Fibroblast of skin of right quadriceps (primary cell): ENCODE measurements at places on chromosomes 3 and 15.

DNA sequence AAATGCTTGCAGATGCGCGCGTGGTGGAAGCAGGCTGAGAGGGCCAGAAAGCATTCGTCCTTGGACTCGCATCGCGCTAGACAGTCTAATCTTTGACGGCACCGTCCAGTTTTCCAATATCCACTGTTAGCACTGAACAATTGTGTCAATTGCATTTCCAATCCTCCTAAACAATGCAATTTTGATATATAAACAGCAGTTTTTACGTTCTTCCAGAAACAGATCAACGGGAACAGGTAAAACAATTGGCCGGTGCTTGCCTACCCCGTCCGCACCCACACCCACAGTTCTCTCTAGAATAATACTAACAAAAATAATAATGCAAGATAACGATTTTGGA, 17.2 kb downstream of the CPN2 start:
- no peak for DNase-seq

DNA sequence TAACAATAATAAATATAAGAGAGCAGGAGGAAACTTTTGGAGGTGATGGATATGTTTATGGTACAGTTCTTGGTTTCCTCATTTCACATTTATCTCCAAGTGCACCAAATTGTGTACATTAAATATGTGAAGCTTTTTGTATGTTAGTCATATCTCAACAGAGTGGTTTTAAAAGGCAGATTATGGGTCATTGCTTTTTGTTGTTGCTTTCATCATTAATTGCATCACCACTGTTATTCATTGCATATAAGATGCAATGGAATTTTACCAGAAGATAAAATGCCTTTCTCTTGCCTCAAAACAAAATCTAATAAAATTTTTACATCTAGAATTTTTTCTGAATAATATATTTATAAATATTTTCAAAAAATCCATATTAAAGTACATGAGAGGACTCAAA, 1198.9 kb upstream of the GBE1 start:
- no peak for DNase-seq

DNA sequence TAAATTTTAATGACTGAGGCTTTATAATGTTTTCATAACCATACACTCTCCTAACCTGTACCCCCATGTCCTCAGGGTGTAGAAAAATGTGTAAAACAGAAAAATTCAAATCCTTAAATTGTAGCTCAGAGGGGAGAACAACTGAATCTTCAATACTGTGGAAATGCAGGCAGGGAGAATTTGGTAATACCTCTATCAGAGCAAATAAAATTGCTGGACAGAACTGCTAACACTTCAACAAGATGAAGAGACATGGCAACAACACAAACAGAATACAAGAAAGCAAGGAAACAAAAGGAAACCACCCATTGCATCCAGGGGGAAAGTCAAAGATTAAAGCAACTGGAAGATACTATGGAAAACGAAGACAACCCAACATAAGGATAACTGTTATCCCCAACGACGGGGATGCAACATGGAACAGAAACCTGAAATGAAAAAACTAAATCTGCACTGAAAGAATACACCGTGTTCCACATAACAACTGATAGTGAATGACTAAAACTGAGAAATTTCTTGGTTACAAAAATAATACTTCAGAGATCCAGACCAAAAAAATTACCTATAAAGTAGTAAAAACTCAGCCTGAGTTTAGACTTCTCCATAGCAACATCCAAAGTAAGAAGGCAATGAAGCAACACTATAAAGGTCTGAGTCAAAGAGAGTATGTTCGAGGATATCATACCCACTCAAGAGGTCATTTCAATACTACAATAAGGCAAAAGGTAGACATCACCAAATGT, 48.5 kb downstream of the HACD2 start:
- DNase-seq, result no peak

DNA sequence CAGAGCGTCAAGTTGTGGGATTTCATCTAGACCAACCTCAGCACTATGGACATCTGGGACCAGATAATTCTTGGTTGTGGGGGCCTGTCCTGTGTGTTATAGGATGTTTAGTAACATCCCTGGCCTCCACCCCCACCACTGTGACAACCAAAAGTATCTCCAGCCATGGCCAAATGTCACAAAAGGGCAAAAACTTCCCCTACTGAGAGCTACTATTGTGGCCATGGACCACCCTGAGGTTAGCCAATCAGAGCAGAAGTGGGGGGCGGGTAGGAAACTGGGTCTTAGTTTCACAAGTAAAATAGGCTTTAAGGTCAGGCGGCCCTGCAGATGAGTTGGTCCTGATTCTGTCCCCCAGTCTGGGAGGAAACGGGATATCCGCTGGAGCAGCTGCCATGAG, 25.4 kb downstream of the KIF7 start:
- DNase-seq, result no peak

DNA sequence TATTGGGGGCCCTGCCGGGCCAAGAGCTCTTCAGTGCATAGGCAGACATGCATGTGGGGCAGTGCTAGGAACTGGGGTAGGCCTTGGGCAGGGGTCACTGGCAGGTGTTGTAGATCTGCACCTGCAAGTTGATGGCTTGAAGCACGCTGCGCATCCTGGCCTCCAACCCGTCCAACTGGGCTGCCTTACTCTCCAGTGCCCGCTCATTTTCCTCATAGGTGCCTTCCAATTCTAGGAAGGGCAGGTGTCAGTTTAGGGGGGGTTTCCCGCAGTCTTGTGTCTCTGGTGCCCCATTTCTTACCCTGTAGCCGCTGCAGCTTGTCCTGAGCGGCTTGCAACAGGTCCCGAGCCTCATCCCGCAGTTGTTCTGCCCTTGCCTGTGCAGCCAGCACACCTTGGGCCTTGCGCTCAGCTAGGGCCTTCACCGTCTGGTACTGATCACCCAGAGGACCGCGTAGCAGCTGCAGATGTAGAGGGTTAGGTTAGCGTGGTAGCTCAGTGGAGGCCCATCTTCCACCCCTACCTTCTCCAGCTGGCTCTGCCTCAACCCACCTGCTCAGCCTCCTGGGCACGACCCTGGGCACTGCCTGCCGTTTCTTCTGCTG, 611 bp upstream of the USP19 start:
- DNase-seq, result no peak

- no peak for DNase-seq
These were observed 199.9 kb upstream of the RBMS3 start for GRCh38 chr3:29080967-29081366.

DNA sequence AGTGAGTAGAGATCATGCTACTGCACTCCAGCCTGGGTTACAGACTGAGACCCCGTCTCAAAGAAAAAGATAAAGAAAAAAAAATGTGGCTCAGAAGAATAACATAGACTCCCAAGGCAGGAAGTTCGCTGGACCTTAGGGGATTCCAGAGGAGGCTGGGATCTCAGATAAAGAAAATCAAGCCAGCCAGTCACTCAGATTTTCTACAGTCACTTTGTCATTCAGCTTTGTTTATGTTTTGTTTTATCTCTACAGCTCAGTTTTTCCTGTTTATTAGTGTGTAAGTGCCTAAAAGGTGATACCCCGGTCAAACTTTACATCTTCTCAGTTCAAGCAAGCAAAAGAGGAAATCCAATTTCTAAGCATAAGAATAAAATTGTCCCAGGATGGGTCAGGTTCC, 6.3 kb downstream of the TMEM202 start:
- DNase-seq, result no peak

GRCh38 chr3:150761831-150762661, 923 bp downstream of the SIAH2 start:
- peak; percentile 64 for DNase-seq

DNA sequence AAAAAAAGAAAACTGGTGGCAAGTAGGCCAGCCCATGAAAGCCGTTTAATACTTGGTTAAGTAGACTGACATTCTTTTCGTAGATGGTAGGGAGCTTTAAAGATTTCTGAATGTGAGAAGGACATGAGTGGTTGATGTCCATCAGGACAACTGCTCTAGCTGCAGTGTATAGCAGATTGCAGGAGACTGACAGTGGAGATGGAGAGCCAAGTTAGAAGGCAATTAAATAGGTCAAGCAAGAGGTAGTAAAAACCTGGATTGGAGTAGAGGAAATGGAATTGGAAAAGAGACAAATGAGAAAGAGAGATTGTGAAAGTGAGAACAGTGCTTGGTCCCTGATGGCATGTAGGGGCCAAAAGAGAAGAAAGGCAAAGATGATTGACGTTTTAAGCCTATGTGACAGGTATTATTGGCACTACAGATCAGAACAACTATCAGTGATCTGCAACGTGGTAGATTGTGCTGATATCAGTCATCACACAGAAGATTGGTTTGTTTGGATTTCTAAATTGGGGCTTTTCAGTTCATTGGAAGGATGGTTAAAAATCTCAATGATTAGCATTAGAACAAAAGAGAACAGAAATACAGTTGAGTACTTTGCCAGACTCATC, 74.0 kb downstream of the CNTN4 start:
- no peak for DNase-seq

DNA sequence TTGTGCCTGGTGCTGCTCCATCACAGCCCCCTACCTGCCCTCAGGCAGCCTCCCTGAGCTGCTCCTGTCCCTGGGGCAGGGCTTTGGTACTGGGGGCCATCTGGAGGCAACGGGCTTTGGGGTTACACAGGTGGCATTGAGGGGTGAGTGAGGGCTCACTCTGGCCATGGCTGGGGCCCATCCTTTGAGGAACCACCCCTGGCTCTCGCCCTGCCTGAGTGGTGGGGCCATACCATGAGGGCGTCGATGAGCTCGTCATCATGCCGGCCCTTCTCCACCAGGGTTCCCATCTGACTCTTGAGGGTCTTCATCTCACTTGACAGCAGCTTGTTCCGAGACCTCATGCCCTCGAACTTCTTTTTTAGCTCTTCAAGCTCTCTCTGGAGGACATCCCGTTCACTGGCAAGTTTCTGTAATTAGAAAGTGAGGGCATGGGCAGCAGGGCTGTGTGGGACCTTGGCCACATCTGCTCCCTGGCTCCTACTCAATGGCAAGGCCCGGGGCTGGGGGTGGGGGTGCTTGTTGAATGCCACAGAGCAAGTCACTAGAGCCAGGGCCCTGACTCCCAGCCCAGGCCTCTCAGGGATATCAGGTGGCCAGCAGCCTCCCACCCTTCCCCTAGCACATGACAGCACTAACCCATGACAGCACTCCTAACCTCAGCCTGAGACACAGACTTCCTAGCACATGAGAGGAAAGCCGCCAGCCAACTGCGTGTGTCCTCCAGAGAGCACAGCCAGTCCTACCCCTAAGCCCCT, 33.5 kb downstream of the CCDC13 start:
- no peak for DNase-seq

GRCh38 chr15:85554852-85555521, 174.6 kb downstream of the AKAP13 start:
- DNase-seq, result no peak

- no peak for DNase-seq
These were observed 1.5 kb downstream of the RBP1 start for GRCh38 chr3:139537795-139538621.

GRCh38 chr15:30956216-30957124, 35.0 kb downstream of the MTMR10 start:
- DNase-seq, result peak; percentile 50

GRCh38 chr15:56530157-56530556, 65.2 kb upstream of the MNS1 start:
- DNase-seq, result no peak

GRCh38 chr3:187961366-187961765, 192.6 kb upstream of the LPP start:
- DNase-seq, result no peak

- no peak for DNase-seq
These were observed 226.1 kb downstream of the PCCB start for GRCh38 chr3:136476280-136476679.

- no peak for DNase-seq
These were observed 75.4 kb upstream of the ARL6 start for GRCh38 chr3:97689111-97689510.

DNA sequence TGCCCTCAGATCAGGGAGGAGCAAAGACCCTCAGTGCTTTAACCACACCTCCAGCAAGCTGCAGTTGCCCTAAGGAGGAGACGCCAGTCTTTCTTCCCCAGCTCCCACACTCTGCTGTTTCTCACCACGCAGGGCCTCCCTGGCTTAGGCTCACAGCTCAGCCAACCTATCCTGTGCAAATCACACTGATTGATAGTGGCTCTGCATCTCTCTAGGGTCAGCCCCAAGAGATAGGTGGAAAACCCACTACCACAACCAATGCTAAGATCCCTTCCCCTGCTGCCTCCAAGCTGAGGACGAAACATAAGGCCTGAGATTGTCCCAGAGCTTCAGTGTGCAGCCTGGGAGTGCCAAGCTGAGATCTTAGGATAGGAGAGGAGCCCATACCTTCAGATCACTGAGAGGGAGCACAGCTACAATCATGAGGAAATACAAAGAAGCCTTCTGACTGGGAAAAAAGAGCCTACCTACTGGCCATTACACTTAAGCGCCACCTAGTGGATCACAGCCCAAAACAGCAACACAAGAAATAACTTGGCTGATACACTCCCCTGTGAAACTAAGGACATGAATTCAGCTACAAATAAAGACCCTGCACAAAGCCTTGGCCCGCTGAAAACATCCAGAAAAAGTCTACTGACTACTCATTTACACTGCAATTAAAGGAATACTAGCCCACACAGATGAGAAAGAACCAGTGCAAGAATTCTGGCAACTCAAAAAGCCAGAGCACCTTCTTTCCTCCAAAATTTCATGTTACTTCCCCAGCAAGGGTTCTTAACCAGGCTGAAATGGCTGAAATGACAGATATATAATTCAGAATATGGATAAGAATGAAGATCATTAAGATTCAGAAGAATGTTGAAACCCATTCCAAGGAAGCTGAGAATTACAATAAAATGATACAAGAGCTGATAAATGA, 271.5 kb upstream of the DCBLD2 start:
- peak; percentile 77 for DNase-seq

- peak; percentile 57 for DNase-seq
These were observed 49.7 kb upstream of the ATOSA start for GRCh38 chr15:52728899-52729298.

DNA sequence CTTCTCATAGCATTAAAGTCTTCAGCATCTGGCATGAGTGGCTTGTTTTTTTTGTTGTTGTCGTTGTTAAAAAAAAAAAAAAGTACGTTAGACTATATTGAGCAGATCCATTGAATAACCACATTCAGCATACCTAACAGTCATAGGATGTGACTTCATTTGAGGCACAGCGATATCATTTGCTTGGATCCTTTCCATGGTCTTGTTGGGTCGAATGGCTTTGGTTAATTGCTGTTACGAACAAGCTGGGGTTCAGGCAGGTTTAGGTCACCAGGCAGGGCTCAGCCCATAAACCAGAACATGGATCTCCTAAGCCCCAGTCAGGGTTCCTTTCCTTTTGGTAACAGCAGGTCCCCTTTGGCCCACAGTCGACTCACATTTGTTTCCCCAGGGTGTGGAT, 76.2 kb downstream of the POLR2M start:
- DNase-seq, result peak; percentile 25

DNA sequence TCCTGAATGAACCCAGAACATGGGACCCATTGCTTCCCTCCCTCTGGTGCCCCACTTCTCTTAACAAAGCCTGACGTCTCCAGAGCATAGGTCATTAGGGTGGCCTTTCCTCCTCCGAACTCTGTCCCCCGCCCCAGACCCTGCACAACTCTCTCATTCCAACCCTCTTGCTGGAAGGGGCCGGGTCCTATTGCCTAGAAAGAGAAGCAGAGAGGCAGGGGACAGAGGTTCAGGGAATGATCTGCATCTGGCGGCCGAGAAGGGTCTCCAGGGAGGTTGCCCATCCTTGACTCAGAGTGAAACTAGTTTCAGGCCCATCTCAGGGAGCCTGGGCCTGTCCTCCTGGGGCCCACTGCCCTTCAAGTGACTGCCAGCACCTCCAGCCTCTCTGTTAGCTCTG, 79.0 kb downstream of the LINGO1 start:
- DNase-seq, result no peak
